Ammon's horn (tissue), 1 donor: ENCODE measurements at places on chromosomes 11 and 22.

- no peak for DNase-seq
These were observed 595.0 kb downstream of the TBC1D22A start for GRCh38 chr22:47357493-47357892.

GRCh38 chr11:87803748-87804147 lies 371.5 kb downstream of the RAB38 start:
- no peak for DNase-seq

GRCh38 chr11:102186551-102187191 lies 76.4 kb downstream of the YAP1 start:
- DNase-seq: no peak

DNA sequence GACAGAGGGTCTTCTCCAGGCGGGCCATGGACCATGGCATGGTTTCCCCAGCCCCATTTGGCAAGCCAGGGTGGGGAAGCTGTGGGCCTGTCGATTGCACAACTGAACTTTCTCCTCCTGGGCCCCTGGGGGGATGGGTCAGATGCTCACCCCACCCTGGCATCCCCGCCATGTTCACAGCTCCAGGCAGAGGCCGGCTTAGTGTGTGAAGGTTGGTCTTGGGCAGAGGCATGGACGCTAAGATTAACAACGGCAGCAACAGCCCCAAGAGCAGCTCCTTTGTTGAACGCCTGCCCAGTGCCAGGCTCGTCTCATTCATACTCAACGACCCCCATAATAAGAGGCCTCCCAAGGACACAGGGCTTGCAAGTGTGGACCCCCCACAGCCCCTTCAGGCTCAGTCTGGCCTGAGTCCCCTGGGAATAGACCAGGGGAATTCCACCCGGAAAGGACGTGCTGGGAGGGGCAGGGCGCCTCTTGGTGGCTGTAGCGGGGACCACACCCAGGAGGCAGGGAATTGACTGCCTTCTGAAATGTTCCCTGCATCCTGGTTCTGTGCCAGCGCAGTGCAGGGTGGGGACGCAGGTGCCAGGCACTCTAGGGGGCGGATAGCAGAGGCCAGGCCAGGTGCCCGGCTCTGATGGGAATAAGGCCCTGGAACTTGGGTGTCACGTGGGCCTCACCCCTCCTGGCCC lies 8.3 kb downstream of the TSPO start:
- DNase-seq: no peak

DNA sequence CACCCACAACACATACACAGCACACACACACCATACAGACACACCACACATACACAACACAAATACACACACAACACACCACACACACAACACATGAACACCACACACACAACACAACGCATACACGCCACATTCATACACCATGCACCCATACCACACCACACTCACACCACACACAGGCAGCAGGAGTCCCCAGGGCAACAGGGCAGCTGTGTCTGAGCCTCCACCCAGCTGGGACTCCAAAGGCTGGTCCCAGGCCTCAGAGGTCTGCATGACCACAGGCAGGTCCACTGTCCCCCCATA lies 3.3 kb upstream of the WNT7B start:
- no peak for DNase-seq

DNA sequence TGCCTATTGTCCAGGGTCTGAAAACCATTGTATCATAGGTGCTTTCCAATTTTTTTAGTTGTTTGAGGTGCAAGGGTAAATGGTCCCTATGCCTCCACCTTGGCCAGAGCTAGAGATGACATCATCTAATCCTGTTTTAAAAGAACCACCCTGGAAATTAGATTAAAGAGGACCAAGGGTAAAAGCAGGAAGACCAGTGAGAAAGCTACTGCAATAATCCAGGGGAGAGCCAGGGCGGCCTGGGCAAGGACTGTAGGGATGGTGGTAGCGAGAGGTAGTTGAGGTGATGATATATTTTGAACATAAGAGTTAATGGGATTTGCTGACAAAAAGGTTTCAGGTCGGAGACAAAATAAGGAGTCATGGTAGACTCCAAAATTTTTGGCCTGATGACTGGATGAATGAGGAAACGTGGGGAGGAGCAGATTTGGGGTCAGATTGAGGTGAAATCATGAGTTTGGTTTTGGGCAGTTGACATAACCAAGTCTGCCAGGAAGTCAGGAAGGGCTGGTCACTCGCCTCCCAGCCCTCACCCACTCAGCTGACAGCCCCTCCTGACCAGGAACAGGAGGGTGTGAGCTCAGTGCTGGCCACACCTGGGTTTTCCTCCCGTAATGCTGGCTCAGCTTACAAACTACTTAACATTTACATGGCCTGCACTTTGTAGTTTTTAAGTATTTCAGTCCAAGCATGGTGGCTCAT lies 23.0 kb downstream of the SCN4B start:
- no peak for DNase-seq
